ENCODE measurements at places on chromosomes 2 and 18.

DNA sequence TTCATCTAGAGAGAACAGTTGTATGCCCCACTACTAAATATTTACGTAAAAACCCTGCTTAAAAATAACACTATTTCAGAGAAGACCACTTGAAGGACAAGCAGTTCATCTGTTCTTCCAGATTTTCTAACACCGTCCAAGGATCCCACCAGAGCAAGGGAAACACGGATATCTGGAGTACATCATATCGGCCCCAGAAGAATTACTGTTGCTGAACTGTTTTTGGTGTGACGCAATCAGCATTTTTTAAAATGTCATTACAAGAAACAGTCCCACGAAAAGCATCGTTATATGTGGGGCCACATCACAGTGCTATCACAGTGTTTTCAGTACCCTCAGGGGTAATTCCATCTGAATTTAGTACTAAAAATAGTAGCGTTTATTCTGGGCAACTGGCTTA lies 134.5 kb upstream of the PKDCC start:
- no peak for DNase-seq

GRCh38 chr2:104787298-104788065 lies 66.4 kb upstream of the POU3F3 start:
- no peak for DNase-seq

DNA sequence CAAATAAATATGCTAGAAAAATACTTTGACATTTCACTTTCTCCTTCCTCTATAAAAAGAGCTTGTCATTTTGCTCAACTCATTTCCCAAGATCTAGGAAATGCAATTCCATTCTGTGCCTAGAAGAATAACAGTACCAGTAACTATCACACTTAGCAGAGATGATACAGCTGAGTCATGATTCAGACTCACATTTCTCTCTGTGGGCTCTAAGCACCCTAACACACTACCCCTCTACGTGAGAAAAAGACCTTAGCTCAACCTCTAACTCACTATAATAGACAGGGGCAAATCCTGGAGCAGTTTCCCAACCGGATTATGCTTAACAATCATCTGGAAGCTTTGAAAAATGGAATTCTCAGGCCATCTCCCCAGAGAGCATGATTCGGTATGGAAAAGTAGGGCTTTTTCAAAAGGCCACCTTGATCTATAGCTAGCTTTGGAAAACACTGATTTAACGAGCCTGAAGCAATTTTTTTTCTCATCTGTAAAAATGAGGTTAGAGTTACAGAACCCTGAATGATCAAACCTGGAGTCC lies 1312.3 kb upstream of the PIK3C3 start:
- no peak for DNase-seq

DNA sequence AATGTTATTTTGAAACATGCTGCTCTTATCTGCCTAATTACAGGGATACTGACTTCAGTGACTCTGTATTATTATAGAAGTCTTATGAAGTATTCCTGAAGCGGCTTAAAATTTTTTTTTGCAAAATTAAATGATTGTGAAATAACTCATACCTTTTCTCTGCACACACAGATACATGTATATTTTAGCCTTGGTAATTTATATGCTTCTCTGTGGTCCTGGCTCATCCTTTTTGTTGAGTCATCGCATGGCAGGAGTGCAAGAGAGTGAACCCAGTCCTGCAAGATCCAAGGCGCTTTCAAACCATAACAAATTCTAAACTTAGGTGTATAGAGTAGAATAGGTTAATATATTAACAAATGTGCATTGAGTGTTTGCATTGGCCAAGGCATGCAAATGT lies 8.6 kb downstream of the CCNT2 start:
- no peak for DNase-seq

- no peak for DNase-seq
Observed at GRCh38 chr2:189045836-189046235, 71.7 kb downstream of the COL3A1 start.

- DNase-seq: no peak
Observed at GRCh38 chr2:69645921-69646320, 2.4 kb upstream of the AAK1 start.

GRCh38 chr2:161045726-161046125 lies 114.5 kb upstream of the TANK start:
- DNase-seq: no peak

DNA sequence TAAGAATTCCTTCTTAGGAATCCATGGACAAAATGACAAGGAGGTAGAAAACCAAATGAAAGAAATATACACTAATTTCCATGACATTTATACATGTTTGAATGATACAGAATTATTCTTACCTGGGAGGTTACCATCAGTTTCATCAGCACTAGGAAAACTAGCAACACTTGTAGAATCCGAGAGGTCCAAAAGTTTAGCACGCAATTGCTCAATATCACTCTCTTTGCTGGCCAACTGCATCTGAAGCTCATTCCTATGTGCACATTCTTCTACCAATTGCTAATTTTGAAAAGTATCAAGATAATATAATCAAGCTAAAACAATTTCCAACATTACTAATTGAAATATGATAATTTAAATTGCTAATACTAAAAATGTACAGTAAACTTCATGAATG lies 144.8 kb downstream of the ROCK1 start:
- no peak for DNase-seq

- DNase-seq: no peak
Observed at GRCh38 chr2:100071335-100072043, 70.9 kb downstream of the AFF3 start.

DNA sequence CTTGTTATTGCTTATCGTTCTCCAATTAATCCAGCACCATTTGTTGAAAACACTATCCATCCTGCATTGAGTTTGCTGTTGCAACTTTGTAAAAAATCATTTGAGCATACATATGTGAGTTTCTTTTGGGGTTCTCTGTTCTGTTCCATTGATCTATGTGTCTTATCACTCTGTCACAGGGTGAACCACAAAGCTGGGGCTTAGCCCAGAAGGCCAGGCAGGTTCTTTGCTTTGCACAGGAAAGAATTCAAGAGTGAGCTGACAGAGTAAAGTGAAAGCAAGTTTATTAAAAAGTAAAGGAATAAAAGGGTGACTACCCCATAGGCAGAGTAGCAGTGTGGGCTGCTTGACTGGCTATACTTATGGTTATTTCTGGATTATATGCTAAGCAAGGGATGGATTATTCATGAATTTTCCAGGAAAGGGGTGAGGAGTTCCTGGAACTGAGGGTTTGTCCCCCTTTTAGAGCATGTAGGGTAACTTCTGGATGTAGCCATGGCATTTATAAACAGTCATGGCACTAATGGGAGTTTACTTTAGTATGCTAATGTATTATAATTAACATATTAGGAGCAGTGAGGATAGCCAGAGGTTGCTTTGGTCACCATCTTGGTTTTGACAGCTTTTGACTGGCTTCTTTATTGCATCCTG lies 46.8 kb downstream of the RNF138 start:
- DNase-seq: no peak

GRCh38 chr2:8966123-8966908 lies 37.2 kb downstream of the MBOAT2 start:
- DNase-seq: no peak

GRCh38 chr18:64405161-64405560 lies 256.3 kb upstream of the LINC00305 start:
- DNase-seq: no peak

DNA sequence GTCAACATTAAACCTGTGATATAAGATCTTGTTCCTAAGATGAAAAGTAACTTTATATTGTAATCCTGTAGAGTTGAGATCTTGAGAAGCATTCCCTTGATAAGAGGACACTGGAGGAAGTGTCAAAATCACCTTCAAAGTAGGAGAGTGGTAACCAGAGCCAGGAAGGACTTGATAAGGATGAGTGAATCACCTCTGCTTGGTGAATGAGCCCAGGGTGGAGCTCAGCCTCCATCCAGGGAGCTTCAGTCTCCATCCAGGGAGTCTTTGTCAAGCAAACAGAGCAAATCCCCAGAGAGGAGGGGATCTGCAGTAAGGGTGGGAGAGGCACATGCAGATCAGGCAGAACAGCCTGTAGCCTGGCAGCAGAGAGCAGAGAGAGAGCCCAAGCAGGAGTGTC lies 167.1 kb upstream of the SIX2 start:
- DNase-seq: no peak

GRCh38 chr2:28869494-28870145 lies 489 bp downstream of the TRMT61B start:
- DNase-seq: no peak

DNA sequence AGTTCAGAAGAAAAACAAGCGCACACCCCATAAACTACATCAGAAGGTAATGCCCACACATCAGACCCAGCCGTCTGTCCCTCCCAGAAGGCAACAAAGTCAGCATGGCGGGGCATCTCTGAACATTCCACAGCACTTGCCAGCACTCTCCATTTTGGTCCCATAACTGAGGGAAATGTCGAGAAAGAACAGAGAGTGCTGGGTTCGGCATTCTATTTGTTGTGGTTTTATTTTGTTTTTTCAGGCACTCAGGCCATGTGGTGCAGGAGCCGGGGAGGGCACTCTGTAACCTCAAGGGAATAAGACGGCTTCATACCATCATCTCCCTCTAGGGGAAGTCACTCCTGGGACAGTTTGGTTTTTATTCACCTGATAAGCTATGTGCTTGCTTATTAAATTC lies 156.0 kb downstream of the SEPTIN10 start:
- DNase-seq: no peak

DNA sequence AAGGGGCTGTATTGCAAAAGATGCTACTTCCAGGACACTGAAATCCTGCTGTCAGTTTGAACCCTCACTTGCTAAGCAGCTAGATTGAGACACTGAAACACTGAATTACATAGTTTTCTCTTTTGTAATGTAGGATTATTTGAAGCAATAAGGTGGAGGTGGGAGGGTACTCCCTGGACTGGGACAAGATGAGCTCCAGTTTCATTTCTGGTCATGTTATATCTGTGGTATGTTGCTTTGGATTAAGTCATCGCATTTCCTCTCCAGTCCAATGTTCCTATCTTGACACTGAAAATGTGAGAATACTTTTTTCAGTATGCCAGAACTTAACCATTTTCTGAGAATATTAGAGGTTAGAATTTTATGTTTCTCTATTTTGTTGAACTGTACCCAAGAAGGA lies 426.2 kb upstream of the MEX3C start:
- DNase-seq: no peak

DNA sequence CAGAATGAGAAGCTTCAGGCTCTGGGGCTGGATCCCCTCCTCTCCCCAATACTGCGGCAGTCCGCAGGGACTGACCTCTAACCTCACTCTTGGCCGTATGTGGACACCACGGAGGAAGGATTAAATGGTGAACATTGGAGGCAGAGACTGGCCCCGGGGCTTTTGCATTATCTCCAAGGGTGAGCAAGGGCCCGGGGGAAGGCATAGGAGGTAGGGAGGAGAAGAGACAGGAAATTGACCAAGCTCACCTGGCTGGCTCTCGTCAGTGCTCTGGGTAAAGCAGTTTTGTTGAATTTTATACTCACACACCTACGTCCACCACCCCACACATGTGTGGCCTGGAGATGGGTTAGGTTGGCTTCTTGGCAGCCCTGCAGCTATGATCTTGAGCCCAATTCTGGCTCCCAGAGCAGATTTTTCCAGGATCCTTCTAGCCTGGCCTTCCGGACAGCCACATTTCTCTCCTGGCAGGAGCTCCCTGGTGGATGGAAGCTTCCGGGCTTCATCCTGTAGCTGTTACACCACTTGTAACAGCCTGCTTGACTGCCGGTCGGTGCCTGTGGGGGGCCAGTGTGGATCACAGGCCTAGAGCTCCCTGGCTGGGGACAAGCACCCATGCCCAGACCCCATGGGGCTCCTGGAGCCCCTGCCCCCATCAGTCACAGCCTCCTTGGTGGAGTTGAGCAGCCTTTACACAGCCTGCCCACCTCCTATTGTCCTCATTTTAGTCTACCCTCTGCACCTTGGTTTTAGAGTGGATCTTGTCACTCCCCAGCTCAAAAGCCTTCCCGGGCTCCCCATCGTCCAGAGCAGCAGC lies 7.6 kb downstream of the ITM2C start:
- DNase-seq: no peak
